ENCODE measurements at places on chromosomes 12 and 14. TPM values are rescaled to one million over a fixed set of nuclear protein-coding genes. Genes with fewer than 3 reads are reported as not detected.

OAS1 gene
- 41.9 TPM for total RNA-seq

SELPLG gene
- total RNA-seq, result 49.6 TPM

CFAP54 gene
- total RNA-seq, result 0.24 TPM

KRT6B gene
- not detected for total RNA-seq

AQP2 gene
- not detected for total RNA-seq

CYP46A1 gene
- total RNA-seq, result 0.10 TPM

LBHD2 gene
- not detected for total RNA-seq

C12orf50 gene
- 0.36 TPM for total RNA-seq

MIP gene
- total RNA-seq, result not detected

POTEG gene
- total RNA-seq, result not detected

BAZ1A gene
- total RNA-seq, result 57.2 TPM

SERPINA4 gene
- not detected for total RNA-seq

LRRK2 gene
- not detected for total RNA-seq

TTC6 gene
- total RNA-seq, result not detected

SMCO3 gene
- not detected for total RNA-seq

MMP17 gene
- total RNA-seq, result not detected

GALNT16 gene
- total RNA-seq, result 0.21 TPM
